ENCODE measurements at places on chromosomes 3 and 15. TPM values are rescaled to one million over a fixed set of nuclear protein-coding genes. Genes with fewer than 3 reads are reported as not detected.

- no peak overlapping the region for H3K4me3 ChIP-seq
- peaks cover 3% of the 10 kb centered on the region for H3K4me1 ChIP-seq
- H3K36me3 ChIP-seq, result no peaks in the 10 kb centered on the region
- no peak overlapping the region for H3K27ac ChIP-seq
- no peak for DNase-seq
Measured at GRCh38 chr15:91032919-91033803, 10.8 kb upstream of the VPS33B start.

HRG gene
- not detected for total RNA-seq

DNA sequence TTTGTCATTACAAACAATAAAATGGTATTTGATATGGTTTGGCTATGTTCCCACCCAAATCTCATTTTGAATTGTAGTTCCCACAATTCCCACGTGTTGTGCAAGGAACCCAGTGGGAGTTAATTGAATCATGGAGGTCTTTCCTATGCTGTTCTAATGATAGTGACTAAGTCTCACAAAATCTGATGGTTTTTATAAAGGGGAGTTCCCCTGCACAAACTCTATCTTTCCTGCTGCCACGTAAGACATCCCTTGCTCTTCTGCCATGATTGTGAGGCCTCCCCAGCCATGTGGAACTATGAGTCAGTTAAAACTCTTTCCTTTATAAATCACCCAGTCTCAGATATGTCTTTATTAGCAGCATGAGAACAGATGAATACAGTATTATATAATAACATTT is 15.4 kb upstream of the AADAC start:
- no peaks in the 10 kb centered on the region for H3K27me3 ChIP-seq
- H3K4me1 ChIP-seq, result no peaks in the 10 kb centered on the region
- no peak overlapping the region for H3K27ac ChIP-seq

- no peaks in the 10 kb centered on the region for H3K4me1 ChIP-seq
- no peaks in the 10 kb centered on the region for H3K27me3 ChIP-seq
- H3K36me3 ChIP-seq, result no peaks in the 10 kb centered on the region
- no peak overlapping the region for H3K27ac ChIP-seq
Measured at GRCh38 chr3:182412066-182412465, 381.2 kb upstream of the ATP11B start.

- H3K27me3 ChIP-seq, result no peaks in the 10 kb centered on the region
- H3K4me3 ChIP-seq, result no peak overlapping the region
- H3K36me3 ChIP-seq, result no peaks in the 10 kb centered on the region
- DNase-seq, result no peak
- H3K4me1 ChIP-seq, result no peaks in the 10 kb centered on the region
- H3K27ac ChIP-seq, result no peak overlapping the region
Measured at GRCh38 chr3:108283006-108283405, 13.3 kb upstream of the HHLA2 start.

- DNase-seq, result no peak
- H3K36me3 ChIP-seq, result no peaks in the 10 kb centered on the region
- no peak overlapping the region for H3K4me3 ChIP-seq
- no peaks in the 10 kb centered on the region for H3K27me3 ChIP-seq
- no peak overlapping the region for H3K27ac ChIP-seq
Measured at GRCh38 chr3:99721633-99722007, 83.2 kb downstream of the COL8A1 start.

GTF2A2 gene
- total RNA-seq, result 234 TPM

GRCh38 chr3:48966876-48967361 is 23.1 kb upstream of the P4HTM start:
- DNase-seq, result no peak
- H3K4me1 ChIP-seq, result no peaks in the 10 kb centered on the region
- no peak overlapping the region for H3K27ac ChIP-seq
- H3K4me3 ChIP-seq, result no peak overlapping the region

DNA sequence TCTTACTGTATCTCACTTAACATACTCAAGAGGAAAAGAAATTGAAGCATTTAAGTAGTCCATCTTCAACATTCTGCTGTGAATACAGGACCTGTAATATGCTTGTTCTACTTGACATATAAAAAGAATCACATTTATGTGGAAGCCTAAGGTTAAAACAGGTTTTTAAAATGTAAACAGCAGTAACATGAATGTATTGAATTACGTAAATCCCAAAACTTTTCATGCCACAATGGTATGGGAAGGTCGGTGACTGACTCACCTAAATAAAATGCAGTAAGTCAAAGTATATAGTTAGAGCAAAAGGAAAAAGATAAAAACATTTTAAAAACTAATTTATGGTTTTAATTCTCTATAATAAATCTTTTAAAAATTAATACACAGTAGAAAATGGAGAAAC is 115.7 kb upstream of the TJP1 start:
- H3K4me1 ChIP-seq, result 0 out of 2 replicates have a peak, but pooled peaks cover 2% of the 10 kb centered on the region
- DNase-seq, result no peak
- H3K27ac ChIP-seq, result no peak overlapping the region
- no peak overlapping the region for H3K4me3 ChIP-seq
- H3K36me3 ChIP-seq, result no peaks in the 10 kb centered on the region
- no peaks in the 10 kb centered on the region for H3K27me3 ChIP-seq

DNA sequence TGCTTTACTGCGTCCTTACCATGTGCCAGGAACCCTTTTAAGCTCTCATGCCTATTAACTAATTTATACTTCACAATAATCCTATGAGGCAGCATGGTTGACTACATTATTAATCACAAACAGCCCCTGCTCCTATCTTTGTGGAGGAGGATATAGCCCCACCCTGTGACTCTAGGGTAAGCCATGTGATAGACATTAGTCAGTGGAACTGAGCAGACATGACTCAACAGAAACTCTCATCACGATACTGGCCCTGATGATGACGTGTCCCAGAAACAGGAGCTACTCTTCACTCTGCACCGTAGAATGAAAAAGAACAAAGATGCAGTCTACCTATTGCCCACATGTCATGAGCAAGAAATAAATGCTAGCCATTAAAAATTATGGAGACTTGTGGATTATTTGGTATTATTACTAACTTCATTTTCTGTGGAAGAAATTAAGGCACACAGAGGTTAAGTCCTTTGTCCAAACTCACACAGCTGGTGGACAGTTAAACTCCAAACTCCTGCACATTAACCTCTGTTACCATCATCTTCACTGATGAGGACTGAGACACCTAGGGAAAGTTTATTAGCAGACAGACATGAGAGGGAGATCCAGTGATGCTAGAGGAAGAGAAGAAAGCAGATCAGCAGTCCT is 51.2 kb downstream of the CFAP20DC start:
- H3K4me3 ChIP-seq, result no peak overlapping the region
- H3K36me3 ChIP-seq, result no peaks in the 10 kb centered on the region
- H3K4me1 ChIP-seq, result no peaks in the 10 kb centered on the region

CASR gene
- total RNA-seq, result not detected

DNA sequence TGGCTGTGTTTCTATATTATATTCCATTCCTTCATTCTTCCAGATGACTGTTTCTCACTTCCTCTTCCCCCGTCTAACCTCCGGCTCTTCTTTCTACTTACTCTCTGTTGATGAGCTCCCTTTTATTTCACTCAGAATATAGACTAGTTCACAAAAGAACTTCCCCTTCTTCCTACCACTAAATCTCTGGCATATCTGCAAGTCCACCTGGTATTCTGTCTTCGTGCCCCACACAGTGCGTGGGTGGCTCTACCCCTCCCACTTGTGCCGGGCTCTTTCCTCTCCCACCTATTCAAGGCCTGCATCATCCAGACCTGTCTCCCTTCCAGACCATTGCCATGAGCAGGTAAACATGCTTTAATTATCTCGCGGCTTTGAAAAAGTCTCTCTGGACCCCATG is 73.0 kb downstream of the SCN10A start:
- H3K27ac ChIP-seq, result no peak overlapping the region
- no peaks in the 10 kb centered on the region for H3K36me3 ChIP-seq
- no peaks in the 10 kb centered on the region for H3K4me1 ChIP-seq
- DNase-seq, result no peak
- H3K27me3 ChIP-seq, result no peaks in the 10 kb centered on the region
- H3K4me3 ChIP-seq, result no peak overlapping the region

- H3K4me1 ChIP-seq, result peaks cover 22% of the 10 kb centered on the region
- no peaks in the 10 kb centered on the region for H3K36me3 ChIP-seq
- no peak for DNase-seq
- no peak overlapping the region for H3K27ac ChIP-seq
- H3K4me3 ChIP-seq, result no peak overlapping the region
- no peaks in the 10 kb centered on the region for H3K27me3 ChIP-seq
Measured at GRCh38 chr15:58738046-58738707, 11.3 kb downstream of the ADAM10 start.

PLXNB1 gene
- 22.8 TPM for total RNA-seq

DNA sequence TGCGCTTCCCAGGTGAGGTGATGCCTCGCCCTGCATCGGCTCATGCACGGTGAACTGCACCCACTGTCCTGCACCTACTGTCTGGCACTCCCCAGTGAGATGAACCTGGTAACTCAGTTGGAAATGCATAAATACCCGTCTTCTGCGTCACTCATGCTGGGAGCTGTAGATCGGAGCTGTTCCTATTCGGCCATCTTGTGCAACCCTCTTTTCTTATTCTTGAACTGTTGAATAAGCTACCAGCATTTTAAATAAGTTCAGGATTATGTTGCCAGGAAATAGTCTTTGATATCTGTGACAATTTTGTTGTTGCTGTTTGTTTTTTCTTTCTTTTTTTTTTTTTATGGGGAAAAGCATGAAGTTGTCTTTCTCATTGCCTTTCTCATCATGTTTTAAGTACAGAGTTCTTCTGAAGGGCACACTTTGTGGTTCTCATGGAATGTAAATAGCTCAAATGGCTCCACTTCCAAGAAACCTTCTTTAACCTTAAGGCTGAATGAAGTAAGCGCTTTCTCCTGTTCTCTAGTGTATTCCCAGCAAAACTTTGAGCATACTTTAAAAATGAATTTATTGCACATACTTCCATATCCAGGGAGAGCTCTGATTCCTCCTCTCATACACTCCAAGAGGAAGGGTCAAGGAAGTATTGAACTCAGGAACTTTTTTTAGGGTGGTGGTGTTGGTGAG is 468.0 kb upstream of the TBL1XR1 start:
- no peak overlapping the region for H3K4me3 ChIP-seq
- H3K27ac ChIP-seq, result no peak overlapping the region
- H3K36me3 ChIP-seq, result no peaks in the 10 kb centered on the region
- no peaks in the 10 kb centered on the region for H3K27me3 ChIP-seq
- DNase-seq, result no peak
- H3K4me1 ChIP-seq, result no peaks in the 10 kb centered on the region

DNA sequence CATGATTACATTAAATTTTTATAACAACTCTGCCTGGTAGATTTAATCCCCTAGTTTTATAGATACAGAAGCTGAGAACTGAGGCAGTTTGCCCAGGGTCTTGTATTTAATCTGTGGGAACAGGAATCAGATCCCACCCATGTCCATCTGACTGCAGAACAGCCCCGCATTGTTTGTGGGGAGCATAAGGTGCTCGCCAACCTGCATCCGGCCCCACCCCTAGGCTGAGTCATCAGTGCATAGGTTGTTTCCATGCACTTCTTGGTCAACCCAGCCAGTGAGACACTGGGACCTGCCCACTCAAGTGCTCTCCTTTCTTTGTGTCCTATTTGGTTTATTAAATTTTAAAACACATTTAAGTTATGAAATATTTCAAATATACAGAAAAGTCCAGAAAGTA is 266.2 kb downstream of the OPA1 start:
- no peaks in the 10 kb centered on the region for H3K36me3 ChIP-seq
- no peaks in the 10 kb centered on the region for H3K27me3 ChIP-seq
- H3K4me1 ChIP-seq, result no peaks in the 10 kb centered on the region
- H3K4me3 ChIP-seq, result no peak overlapping the region
- no peak for DNase-seq
- no peak overlapping the region for H3K27ac ChIP-seq

GRCh38 chr3:36701249-36701572 is 63.1 kb downstream of the DCLK3 start:
- no peaks in the 10 kb centered on the region for H3K36me3 ChIP-seq
- H3K4me3 ChIP-seq, result no peak overlapping the region
- H3K4me1 ChIP-seq, result no peaks in the 10 kb centered on the region
- H3K27ac ChIP-seq, result no peak overlapping the region

DNA sequence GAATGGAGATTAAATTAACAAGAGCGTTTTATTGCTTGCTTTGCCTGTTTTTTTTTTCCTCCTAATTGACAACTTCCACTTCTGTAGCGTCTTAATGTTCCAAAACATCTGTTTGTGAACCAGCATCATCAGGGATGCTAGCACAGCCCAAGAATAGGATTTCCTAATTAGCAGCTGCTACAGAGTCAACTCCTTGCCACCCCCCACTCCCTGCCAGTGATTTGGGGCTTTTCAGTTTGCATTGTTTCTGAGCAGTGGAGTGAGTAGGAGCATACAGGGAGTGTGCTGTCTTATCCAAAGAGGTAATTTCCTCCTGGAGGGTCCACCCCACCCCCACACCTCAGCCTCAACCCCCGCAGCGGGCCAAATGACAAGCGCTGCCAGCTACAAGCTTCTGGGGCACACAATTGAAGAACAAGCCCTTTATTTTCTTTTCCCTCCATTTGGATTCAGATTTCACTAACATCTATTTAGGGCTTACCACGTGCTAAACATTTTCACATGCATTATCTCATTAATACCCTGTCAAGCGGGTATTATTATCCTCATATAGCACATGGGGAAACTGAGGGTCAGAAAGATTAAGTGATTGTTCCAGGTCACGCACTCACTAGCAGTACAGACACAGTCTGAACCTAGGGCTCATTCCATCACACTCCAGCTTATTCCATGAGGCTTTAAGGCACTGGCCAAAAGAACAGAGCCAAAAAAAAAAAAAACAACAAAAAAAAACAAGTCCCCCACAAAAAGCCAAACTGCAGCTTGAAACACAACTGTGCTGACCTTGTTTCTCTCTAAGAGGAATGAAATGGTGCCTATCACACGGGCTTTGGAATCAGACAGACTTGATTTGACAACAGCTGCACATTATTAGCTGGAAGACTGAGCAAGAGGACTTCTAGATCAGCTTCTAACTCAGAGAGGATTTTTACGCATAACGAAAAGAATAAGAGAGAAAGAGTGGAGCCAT is 16.4 kb downstream of the HEG1 start:
- no peaks in the 10 kb centered on the region for H3K27me3 ChIP-seq
- DNase-seq, result no peak
- no peak overlapping the region for H3K4me3 ChIP-seq
- peaks cover 43% of the 10 kb centered on the region for H3K4me1 ChIP-seq

DNA sequence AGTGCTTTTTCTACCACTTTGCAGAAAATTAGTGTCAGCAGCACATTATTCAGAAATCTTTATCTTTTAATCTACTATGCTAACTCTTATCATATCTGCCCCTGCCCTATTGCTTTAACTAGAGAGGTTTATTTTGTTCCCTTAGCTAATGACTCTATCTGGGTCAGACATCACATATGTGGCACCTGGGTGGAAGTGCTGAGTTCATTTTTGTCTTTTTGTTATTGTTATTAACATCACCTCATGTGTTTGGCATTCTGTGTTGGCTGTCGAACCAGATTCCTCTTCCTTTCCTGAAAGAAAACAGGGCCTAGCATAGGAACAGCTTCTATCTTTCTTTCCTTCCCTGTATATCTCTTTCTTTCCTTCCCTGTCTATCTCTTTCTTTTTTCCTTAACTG is 100.7 kb downstream of the RBMS3 start:
- H3K36me3 ChIP-seq, result no peaks in the 10 kb centered on the region
- H3K4me1 ChIP-seq, result no peaks in the 10 kb centered on the region
- DNase-seq, result no peak
- H3K27ac ChIP-seq, result no peak overlapping the region
- no peak overlapping the region for H3K4me3 ChIP-seq
- no peaks in the 10 kb centered on the region for H3K27me3 ChIP-seq

TTLL13 gene
- total RNA-seq, result 0.39 TPM

All from Panc1 (cell line).